ENCODE measurements at places on chromosomes 13 and 19.

DNA sequence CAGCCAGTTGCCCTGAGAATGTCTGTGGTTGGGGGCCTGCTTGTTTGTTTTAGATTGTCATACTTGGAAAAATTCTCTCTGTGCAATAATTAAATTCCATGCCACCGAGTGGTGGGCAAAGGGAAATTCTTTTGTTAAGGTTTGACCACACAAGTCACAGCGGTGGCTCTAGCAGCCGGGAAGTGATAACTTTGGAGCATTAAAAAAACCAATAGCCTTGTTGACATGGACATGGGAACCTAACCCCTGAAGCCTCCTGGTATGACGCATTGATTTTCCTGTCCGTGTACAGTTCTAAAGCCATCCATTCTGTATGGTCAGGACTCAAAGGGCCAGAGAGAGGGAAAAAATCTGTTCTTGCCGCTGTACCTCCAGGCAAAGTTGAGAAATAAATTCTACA, 384.9 kb upstream of the ZNF507 start:
- DNase-seq: no peak

- DNase-seq: peak; percentile 95
Measured at GRCh38 chr19:16070366-16070990, 5.8 kb upstream of the TPM4 start.

DNA sequence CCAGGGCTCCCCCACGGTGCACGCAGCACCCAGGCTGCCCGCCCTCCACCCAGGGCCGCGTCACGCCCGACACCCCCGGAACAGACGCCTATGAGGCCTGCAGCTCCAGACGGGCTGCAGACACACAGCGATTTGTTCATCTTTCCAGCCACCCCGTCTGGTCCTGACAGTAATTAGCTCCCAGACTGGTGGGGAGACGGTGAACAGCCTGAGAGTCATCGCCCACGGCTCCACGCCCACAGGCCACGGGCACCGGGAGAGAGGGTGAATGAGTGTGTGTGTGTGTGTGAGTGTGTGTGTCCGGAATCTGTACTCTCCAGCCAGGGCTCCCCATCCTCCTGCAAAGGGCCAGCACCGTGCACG, 18.1 kb downstream of the GADD45B start:
- DNase-seq: no peak

GRCh38 chr13:106367361-106367971, 168.0 kb downstream of the EFNB2 start:
- no peak for DNase-seq

GRCh38 chr19:39555883-39556282, 15.9 kb upstream of the EID2 start:
- DNase-seq: no peak

- peak; percentile 97 for DNase-seq
Measured at GRCh38 chr19:35045667-35046300, 4.3 kb downstream of the HPN start.

DNA sequence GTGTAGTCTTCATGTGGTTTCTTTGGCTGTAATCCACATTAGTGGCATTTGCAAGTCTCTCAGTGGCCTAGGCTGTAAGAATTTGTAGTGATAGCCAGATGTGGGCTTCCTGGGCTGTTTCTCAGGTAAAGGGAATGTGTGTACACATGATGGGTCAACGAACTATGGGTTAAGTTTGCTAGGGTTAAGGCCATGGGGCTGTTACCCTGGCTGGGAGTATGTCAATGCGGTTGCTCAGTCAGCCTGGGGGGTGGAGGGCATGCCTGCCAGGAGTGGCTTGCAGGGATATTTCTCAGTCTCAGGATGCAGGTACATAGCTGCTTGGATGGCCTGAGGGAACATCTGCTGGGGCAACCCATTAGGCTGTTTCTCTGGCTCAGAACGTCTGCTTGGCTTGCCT, 13.4 kb downstream of the CYSLTR2 start:
- DNase-seq: no peak

- no peak for DNase-seq
Measured at GRCh38 chr13:76226941-76227340, 590.8 kb downstream of the LMO7 start.

- no peak for DNase-seq
Measured at GRCh38 chr19:38924388-38924787, 6.2 kb downstream of the SARS2 start.

GRCh38 chr13:46507981-46508380, 45.0 kb upstream of the LRCH1 start:
- DNase-seq: no peak

DNA sequence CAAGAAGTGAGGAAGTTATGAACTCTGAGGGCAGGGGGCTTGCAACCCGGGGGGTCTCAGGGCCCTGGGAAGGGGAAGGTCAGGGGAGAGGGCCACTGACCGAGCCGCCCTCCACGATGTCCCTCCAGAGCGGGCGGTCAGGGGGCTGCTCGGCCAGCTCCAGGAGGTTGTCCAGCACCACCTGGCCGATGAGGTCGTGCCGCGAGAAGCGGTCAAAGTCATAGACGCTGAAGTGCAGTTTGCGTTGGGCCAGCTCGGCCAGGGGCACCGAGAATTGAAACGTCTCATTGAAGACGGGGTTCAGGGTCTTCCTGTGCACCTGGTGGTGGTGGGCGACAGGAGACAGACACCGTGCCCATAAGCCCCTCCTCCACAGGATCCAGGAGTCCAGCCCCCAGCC, 10.5 kb downstream of the SYT3 start:
- no peak for DNase-seq

DNA sequence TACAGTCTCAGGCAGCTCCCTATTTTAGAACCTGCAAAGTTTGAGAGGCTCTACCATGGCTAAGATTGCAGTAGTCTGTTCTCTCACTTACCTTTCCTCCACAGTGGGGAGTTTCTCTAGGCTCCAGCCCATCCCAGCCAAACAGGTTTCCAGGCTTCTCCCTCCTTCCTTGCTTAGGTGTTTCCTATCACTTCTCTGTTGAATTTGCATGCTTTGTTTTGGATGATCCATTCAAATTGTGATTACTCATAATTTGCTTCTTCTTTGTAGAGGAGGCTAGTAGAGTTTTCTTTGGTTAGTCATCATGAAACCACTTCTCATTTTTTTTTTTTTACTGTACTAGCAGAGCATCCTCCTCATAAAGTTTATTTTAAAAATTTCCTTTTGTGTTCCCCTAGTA, 1242.2 kb upstream of the MIR17HG start:
- DNase-seq: peak; percentile 6

DNA sequence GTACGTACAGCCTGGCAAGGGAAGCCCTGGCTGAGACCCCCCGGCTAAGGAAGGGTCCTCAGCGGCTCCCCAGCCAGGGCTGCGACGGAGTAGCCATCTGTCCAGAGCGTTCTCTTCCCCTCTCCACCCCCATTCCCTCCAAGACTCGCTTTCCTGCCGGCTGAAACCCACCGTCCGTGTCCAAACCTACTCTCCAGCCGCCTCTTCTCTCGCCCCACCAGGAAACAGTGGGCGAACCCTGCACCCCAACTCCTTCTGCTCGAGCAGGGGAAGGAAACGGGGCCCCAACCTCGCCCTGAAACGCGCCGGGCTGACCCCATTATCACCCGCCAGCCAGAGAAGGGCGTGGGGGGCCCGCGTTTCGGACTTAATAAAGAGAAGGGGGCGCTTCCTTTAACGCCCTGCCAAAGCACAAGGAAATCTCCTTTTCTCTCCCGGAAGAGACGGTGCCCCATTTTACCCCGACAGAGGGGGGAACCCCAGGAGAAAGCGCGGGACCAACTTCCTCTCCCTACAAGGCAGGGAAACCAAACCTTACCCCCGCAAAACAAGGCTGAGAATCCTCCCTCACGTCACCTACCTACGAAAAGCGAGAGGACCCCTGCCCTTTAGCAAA, 2.5 kb downstream of the ZC3H4 start:
- DNase-seq: no peak

DNA sequence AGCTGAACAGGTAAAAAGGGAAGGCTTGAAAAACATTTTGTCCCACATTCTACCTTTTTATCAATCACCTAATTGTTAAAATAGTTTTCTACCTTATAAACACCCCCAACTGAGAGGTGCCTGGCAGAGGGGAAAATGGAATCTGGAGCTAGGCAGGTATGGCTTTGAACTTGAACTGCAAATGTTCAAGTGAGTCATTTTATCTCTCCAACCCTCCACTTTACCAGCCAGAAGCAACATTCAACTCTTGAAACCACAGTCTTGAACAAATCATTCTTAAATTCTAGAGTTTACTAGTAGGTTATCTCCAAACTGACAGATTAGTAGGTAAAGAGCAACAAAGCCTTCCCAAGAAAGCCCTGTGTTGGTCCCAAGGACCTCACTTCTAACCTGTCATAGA, 116.9 kb downstream of the ABCC4 start:
- DNase-seq: no peak

DNA sequence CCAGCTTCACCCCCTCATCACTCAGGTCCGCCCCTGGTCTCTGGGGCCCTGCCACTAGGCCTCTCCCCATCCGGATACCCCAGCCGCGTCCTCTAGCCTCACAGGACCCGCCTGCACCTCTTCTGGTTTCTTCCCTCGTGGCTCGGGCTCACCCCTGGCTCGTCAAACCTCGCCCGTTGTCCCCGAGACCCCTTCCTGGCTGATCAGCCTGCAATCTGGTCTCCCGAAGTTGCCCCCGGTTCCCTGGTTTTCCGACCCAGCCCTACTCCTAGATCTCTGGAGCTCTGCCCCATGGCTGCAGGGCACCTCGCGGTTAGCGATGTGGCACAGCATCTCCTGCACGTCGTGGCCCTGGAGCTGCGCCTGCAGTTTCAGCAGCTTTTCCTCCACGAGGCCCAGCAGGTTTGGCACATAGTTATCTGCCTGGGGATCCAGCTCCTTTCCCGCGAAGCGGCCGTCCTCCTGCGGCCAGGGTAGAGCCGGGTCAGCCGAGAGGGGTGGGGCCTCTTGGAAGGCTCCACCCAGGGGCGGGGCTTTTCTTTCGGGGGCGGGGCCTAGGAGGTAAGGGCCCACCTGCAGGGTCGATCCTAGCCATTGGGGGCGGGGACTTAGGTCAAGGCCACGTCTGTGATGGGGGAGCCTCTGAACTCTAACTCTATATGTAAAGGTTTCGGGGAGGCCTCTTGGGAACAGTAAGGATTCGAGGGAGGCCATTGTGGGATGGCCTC, 2.4 kb upstream of the RGL3 start:
- peak; percentile 31 for DNase-seq

- DNase-seq: no peak
Measured at GRCh38 chr13:74134777-74135325, 647 bp upstream of the KLF12 start.

DNA sequence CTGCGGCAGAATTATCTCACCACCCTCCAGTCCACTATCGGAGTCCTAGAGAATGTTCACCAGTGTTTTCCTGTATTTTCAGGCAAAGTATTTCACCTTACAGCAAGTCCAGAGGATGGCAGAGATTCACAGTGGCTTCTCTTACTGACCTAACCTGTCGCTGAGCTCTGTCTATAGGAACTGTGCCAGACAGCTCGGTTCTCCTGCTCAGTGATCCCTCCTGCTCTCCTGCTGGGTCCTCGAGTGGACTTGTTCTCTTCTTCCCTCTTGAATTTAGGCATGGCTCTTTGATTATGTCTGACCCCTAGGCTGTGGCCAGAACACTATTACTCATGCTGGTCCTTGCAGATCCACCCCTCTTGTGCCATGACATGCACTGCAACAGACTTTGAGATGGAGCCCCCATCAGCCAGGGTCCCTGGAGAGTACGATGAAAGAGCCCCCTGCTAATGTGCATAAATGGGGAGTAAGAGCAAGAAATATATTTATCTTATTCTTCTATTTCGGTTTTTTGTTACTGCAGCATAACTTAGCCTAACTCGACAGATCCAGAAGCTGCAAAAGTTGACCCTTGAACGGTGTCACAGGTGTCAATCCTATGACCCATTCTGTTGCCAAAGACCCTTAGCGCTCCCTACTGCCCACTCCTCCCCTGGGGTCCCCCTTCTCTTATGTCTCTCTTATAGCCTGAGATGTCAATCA, 439.4 kb downstream of the ZNF536 start:
- DNase-seq: no peak

DNA sequence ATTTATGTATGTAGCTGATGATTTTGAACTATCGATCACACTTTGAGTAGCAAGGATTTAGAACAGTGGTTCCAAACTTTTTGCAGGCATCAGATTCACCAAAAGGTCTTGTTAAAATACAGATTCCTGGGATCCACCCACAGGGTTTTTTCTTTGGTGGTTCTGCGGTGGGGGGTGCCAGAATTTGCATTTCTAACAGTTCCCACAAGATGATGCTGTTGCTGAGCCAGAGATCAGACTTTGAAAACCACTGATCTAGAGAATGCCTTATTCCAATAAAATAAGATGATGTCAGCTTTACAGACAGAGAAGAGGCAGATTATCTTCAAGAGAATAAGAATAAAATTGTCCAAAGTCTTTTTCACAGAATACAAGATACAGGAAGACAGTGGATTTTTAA, 80.9 kb upstream of the SHISA2 start:
- DNase-seq: peak; percentile 3

DNA sequence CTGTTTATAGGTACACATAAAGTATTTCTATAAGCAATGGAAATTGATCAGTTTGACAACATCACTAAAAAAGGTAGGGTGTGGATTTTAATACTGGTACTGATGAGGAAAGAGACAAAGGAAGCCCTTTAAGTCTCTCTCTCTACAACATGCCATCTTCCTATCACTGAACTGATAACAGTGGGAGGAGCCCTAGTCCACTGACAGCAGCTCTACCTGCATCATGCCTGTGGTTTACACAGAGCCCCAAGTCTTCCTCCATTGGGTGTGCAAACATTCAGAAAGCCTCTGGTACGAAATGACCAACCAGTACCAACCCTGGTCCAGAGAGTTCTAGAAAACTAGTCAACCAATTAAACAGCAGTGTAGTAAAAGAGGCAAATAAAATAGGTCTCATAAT, 53.4 kb downstream of the KLF12 start:
- DNase-seq: no peak

DNA sequence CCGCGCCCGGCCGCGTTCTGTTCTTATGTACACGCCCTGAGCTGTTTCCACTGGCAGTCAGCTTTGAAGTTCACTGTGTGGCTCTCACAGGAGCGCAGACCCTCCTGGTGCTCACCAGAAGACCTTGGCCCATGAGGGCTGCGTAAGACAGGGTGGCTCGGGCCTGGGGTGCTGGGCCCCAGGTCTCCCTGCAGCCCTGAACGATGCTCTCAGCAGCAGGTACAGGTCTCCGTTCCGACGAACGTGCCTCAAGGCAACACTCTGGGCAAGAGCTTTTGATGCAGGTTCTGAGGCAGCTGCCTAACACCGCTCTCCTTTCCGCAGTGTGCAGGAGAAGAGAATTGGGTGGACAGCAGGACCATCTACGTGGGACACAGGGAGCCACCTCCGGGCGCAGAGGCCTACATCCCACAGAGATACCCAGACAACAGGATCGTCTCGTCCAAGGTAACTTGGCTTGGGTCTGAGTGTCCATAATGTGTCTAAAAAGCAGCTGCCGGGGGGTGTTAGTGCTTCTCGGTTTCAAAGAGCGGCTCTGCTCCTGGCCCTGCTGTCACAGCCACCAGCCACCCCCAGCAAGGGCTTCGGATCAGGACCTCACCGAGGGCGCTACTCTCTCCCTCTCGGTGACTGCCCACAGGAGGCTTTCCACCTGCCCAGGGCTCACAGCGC, 95.1 kb downstream of the ATP11A start:
- DNase-seq: no peak

GRCh38 chr19:15028490-15028889, 20.8 kb upstream of the CASP14 start:
- no peak for DNase-seq

- DNase-seq: no peak
Measured at GRCh38 chr13:67061750-67062149, 168.4 kb downstream of the PCDH9 start.

Measured in hematopoietic multipotent progenitor cell (in vitro differentiated cells).